ENCODE measurements at places on chromosomes 11 and 22.
A peak's percentile ranks its signal among the peaks of the same experiment; 100 is the strongest.

GRCh38 chr11:75063741-75064314 is 32.8 kb downstream of the OR2AT4 start:
- peak; percentile 10 for DNase-seq

DNA sequence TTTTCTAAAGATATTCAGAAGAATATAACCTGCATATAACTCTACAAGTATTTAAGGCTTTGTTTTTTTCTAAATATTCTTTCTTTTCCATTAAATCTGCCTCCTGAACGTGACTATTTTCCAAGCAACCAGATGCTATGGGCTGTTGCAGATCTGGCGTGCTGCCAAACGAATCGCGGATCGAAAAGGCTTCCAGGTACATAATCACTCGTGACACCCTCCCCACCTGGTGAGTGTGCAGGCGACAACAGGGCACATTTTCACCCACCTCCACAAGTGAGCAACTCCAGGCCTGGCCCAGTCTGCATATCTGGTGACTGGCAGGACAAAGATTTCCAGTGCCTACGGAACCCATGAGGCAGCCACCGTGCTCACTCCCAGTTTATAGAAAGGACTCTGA is 660.1 kb downstream of the OPCML start:
- no peak for DNase-seq

DNA sequence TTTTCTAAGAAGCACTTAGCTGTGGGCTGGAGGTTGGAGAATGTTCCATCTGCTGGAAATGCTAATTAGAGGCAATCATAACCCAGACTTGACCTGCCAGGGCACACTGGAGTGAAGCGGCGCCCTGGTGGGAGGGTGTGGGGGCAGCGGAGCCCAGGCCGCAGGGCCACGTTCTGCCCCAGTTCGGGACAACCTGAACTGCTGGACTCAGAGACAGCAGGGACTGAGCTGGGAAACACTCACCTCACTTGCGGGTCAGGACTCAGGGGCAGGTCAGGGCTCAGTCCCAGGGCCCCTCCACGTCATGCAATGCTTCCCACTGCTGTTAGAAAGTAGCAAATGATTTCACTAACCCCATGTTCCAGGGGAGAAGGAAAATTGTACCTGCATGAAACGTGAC is 316.4 kb downstream of the NTM start:
- no peak for DNase-seq

GRCh38 chr11:117096201-117096991 is 1.8 kb downstream of the SIK3 start:
- peak; percentile 20 for DNase-seq

GRCh38 chr11:1087961-1088926 is 13.6 kb downstream of the MUC2 start:
- DNase-seq: no peak

Data from EH (cell line).